ENCODE measurements at places on chromosomes 12 and 14.
A peak's percentile ranks its signal among the peaks of the same experiment; 100 is the strongest.

DNA sequence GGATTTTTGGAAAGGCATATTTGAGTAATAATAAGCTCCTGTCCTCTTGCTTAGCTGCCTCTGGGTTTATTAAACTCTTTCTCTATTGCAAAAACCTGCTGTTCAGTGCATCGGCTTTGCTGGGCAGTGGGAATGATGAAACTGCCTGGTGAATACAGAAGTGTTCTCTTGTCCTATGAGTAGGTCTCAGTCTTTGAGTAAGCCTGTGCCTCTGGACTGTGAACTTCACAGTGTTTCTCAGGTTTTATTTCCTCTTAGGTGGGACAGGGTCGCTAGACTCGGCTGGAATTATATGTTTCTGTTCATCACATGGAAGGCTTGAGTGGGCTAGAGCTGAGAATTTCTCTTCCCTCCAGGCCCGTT is 46.4 kb downstream of the CRADD start:
- no peak for DNase-seq

GRCh38 chr12:108768591-108769500 is 37.5 kb upstream of the CORO1C start:
- no peak for DNase-seq

- DNase-seq, result no peak
These were observed 31.5 kb downstream of the GPR65 start for GRCh38 chr14:88036422-88036821.

DNA sequence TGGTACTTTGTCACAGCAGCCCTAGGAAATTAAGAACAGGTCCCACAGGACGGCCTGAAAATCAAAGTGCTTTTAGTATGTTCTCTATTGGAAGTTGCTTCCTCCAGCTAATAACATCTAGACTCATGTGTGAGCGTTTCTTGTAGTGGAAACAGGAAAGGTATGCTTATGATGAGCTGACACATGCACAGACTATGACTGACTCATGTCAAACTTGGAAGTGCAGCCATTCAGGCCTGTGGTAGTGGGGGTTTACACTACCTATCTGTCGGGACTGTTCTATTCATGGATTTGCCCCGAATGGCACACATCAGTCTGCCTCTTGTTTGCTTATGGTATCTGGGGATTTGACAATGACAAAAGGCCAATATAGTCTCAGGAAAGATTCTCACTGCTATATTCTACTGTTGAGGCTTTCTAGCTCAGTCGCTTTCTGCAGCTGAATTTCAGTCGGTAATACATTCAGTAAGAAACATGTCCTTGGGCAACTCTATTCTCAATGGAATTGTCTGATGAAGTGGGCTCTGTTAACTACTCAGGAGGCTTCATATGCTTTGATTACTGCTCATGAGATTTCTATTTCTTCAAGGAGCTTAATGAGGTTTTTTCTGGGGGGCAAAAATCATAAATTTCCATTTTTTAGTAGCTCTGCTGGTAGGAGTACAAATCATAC is 270.3 kb upstream of the DAAM1 start:
- DNase-seq, result no peak

- DNase-seq, result no peak
These were observed 36.9 kb upstream of the PRIMA1 start for GRCh38 chr14:93825235-93825553.

GRCh38 chr14:75424496-75424895 is 3.3 kb upstream of the JDP2 start:
- DNase-seq, result no peak

- no peak for DNase-seq
These were observed 61.9 kb downstream of the ABCC9 start for GRCh38 chr12:21879312-21879711.

DNA sequence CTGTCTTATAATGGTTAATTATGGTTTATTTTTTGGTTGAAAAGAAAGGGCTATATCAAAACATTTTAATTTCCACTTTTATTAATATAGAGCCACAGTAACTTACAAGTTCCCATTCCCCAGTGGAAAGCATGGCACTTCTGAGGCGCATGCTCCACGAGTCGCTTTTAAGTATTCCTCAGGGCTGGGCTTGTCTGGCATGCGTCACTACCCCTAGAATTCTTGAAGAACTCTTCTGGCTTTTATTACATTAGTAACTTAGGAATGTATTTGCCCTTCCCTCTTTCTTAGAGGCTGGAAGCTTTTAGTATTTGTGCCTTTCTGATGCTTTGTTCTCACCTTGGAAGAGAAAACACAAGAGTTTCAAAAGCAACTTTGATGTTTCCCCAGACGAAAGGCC is 81.1 kb downstream of the ESR2 start:
- DNase-seq, result no peak

- no peak for DNase-seq
These were observed 507.6 kb downstream of the PCNX1 start for GRCh38 chr14:71414631-71415403.

- DNase-seq, result no peak
These were observed 80.2 kb upstream of the KRR1 start for GRCh38 chr12:75591628-75592027.

GRCh38 chr12:65170209-65170881 is 962 bp downstream of the LEMD3 start:
- peak; percentile 66 for DNase-seq

GRCh38 chr14:22174412-22175277 is 414.4 kb downstream of the DAD1 start:
- no peak for DNase-seq

GRCh38 chr12:120925740-120926563 is 21.8 kb upstream of the SPPL3 start:
- no peak for DNase-seq

DNA sequence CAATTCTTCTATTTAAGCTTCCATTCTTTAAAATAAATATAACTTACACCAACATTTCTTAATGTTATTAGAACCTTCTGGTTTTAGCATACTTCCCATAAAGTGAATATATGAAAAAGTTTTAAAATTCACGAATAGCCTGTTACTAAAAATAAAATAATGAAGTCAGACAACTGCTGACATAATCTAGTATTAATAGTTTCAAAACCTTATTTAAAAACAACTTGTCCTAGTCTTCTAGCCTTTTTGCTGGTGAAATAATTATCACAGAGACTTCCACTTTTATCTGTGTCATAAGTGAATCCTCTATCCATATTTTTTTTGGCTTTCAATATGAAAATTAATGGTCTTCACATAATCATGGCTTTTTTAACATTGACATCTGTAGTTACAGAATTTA is 93.8 kb upstream of the MON2 start:
- DNase-seq, result no peak

GRCh38 chr12:7001921-7002591 is 16.2 kb downstream of the LPCAT3 start:
- DNase-seq, result no peak

GRCh38 chr14:55366271-55366670 is 45.4 kb downstream of the ATG14 start:
- DNase-seq, result no peak

GRCh38 chr12:46459111-46459510 is 86.5 kb upstream of the SLC38A2 start:
- DNase-seq, result peak; percentile 37

DNA sequence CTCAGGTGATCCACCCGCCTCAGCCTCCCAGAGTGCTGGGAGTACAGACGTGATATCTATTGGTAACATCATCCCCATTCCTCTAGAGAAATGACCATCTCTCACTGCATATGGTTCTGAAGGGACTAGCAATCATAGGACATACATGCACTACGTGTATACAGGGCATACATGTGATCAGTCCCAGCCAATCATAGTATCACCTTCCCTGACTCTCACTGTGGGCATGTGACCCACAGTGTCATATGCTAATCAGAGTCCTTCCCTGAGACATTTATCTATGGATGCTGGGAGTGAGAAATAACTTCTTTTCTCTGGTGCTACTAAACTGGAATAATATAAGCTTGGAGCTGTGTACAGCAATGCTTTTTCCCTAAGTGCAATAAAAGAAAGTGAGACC is 12.1 kb upstream of the FBXW8 start:
- DNase-seq, result no peak

GRCh38 chr12:56657416-56658379 is 11.9 kb upstream of the ATP5F1B start:
- DNase-seq, result no peak

- no peak for DNase-seq
These were observed 3.0 kb downstream of the MIS18BP1 start for GRCh38 chr14:45249856-45250575.

- no peak for DNase-seq
These were observed 694.5 kb downstream of the VRK1 start for GRCh38 chr14:97491697-97492096.

- no peak for DNase-seq
These were observed 30.9 kb downstream of the FERMT2 start for GRCh38 chr14:52919971-52920370.

DNA sequence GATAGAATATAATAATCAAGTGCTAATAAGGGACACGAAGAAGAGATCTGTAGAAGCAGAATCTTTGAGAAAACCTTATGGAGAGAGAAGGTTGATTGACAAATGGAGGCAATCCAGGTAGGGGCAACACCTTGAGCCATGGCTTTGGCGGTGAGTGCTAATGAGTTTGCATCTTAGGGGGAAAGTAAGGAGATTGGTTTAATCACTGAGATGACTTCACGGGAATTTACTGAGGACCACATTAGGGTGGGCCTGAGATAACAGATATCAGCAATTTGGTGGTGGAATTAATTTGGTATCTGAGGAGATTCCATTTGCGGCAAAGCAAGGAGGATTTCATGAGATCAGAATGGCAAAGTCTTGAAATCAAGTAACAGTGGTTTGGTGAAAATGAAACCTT is 1.8 kb upstream of the LARP4 start:
- no peak for DNase-seq

DNA sequence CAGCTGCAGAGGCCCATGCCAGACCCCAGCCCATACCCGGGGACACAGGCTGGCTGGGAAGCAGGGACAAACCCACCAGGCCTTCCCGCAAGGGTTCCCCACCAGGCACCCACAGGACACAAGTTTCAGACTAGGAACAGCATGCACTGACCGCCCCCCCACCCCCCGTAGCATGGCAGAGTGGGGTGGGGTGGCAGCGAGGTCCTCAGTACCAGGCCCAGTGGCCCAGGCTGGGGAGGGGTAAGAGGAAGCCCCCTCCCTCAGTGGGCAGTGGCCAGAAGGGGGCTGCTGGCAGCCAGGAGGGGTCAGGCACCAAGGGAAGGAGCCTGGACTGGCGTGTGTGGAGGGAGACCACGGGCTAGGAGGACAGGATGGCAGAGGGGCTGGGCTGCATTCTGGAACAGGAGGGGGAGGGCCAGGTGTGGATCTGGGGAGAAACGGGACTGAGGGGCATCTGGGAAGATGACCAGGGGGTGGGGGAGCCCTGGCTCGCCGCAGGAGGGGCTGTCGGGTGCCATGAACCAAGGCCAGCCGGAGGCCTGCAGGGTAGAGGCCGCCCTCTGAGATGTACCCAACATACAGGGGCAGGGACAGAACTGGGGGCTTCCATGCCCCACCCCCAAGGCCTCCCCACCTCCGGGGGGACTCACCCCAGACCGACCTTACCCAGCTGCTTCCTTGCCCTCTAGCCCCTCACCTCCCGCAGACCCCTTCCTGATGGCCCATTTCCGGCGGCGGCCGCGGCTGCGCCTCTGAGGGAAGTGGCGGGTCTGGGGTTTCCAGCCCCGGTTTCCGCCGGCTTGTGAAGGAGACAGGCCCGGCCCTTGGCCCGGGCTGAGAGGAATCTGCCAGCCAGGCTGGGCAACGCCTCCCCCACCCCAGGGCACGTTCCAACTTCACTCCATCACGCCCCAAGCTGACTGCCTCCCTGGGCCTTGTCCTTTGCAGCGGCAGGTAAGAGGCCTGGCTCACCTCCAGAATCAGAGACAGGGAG is 5.6 kb upstream of the JAG2 start:
- peak; percentile 72 for DNase-seq

- DNase-seq, result no peak
These were observed 36.6 kb upstream of the PIK3C2G start for GRCh38 chr12:18224745-18225144.

- DNase-seq, result no peak
These were observed 30.5 kb downstream of the PUS7L start for GRCh38 chr12:43728117-43728516.

DNA sequence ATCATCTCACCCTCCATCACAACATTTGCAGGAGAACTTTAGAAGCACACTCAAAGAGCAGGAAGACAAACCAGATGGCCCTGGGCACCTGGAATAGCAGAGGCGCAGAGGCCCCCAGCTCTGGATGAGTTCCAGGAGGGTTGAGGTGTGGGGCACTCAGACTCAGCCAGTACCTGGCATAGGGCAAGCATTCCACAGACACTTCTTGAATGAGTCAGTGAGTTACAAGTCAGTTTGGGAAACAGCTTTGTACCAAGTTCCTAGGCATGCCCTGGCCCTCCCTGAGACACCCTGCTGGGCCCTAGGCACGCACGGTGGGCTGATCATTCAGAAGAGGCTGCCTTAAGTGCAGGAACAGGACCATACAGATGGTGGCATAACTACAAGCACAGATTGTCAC is 54.3 kb downstream of the MAP3K9 start:
- DNase-seq, result no peak

DNA sequence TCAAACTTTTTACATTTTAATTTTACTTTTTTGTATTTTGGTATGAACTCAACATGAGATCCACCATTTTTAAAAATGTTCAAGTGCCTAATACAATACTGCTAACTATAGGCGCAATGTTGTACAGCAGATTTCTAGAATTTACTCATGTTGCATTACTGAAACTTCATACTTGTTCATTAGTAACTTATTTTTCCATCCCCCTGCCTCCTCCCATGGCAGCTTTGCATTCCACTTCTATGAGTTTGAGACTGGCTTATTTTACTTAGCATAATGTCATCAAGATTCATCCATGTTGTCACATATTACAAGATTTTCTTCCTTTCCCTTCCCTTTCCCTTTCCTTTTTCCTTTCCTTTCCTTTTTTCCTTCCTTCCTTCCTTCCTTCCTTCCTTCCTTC is 825.9 kb downstream of the SLC16A7 start:
- DNase-seq, result no peak

DNA sequence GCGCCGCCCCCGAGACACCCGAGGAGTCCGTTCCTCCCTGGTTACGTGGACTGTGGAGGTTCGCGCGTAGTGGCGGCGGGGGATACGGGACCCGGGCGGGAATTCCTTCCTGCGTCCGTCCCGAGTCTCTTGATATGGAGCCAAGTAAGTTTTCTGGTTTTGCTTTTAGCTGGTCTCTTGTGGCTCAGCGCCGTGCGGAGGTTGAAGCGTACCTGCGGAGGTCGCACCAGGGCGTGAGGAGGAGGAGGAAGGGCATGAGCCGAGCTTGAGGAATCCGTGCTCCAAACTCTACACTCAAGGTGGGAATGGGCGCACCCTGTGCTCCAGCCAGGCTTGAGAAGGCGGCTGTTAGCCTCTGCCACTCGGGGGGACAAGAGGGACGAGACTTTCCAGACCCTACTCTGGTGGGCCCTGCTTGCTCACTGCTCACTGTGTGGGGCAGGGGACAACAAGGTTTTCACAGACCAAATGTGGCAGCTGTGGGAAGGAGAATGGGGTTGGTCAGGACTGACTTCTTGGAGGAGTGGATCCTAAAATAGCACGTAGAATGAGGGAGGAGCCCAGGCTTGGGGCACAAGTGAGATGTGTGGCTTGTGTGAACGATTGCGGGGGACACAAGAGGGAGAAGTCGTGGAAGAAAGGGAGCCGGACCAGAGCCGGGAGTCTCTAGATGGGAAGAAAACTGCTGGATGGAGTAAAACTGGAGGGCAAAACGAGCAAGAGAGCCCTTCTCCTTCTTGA is 577 bp downstream of the ATG101 start:
- no peak for DNase-seq

GRCh38 chr12:98220636-98221035 is 294.8 kb upstream of the TMPO start:
- no peak for DNase-seq

All from DND-41 (cell line).